ENCODE measurements at places on chromosomes 6 and 20. TPM values are rescaled to one million over a fixed set of nuclear protein-coding genes. Genes with fewer than 3 reads are reported as not detected.

Gene DYNLT2
- total RNA-seq: 1.1 TPM

Gene MEI4
- not detected for total RNA-seq

Gene DNAH8
- total RNA-seq: under 0.01 TPM

Gene MICAL1
- 56.1 TPM for total RNA-seq

Gene NFKBIL1
- 22.9 TPM for total RNA-seq

Gene PLCB4
- 0.79 TPM for total RNA-seq

Gene CLPSL2
- not detected for total RNA-seq

Gene RALGAPA2
- total RNA-seq: 7.8 TPM

Gene ANKRD66
- not detected for total RNA-seq

Gene RHAG
- not detected for total RNA-seq

Gene RTF2
- total RNA-seq: 85.5 TPM

Gene IRAK1BP1
- 4.5 TPM for total RNA-seq

Gene MEP1A
- not detected for total RNA-seq

Gene FAM209A
- 0.12 TPM for total RNA-seq

Gene SOBP
- total RNA-seq: 5.8 TPM

Gene KIF25
- total RNA-seq: not detected

Gene AVP
- total RNA-seq: not detected

Gene TMEM217
- 1.8 TPM for total RNA-seq

Gene CALHM4
- total RNA-seq: not detected

Gene AGER
- 0.13 TPM for total RNA-seq

Gene SLC16A10
- not detected for total RNA-seq

Gene GJA10
- total RNA-seq: not detected

Gene ZNF292
- total RNA-seq: 13.9 TPM

Gene SAMD3
- 7.3 TPM for total RNA-seq

Gene WFDC5
- total RNA-seq: not detected

Gene PPP1R16B
- 0.75 TPM for total RNA-seq

Gene ADGRB3
- total RNA-seq: 1.4 TPM

Gene CCN6
- total RNA-seq: not detected

Gene SLX4IP
- 5.9 TPM for total RNA-seq

Gene MLN
- not detected for total RNA-seq

Gene CST8
- total RNA-seq: not detected

Gene ULBP3
- 15.8 TPM for total RNA-seq

Gene MROH8
- 1.6 TPM for total RNA-seq

Gene AIG1
- 35.8 TPM for total RNA-seq

Gene OR2H2
- not detected for total RNA-seq

Gene LCA5
- 3.7 TPM for total RNA-seq

Gene MAP1LC3A
- 14.7 TPM for total RNA-seq

Gene CST4
- total RNA-seq: 0.31 TPM

Gene C20orf204
- 0.75 TPM for total RNA-seq

Gene OLIG3
- total RNA-seq: 0.06 TPM

Gene HSPA1A
- total RNA-seq: 108 TPM
